ENCODE measurements at places on chromosomes 2 and 18. TPM values are rescaled to one million over a fixed set of nuclear protein-coding genes. Genes with fewer than 3 reads are reported as not detected.
A peak's percentile ranks its signal among the peaks of the same experiment; 100 is the strongest.

DNA sequence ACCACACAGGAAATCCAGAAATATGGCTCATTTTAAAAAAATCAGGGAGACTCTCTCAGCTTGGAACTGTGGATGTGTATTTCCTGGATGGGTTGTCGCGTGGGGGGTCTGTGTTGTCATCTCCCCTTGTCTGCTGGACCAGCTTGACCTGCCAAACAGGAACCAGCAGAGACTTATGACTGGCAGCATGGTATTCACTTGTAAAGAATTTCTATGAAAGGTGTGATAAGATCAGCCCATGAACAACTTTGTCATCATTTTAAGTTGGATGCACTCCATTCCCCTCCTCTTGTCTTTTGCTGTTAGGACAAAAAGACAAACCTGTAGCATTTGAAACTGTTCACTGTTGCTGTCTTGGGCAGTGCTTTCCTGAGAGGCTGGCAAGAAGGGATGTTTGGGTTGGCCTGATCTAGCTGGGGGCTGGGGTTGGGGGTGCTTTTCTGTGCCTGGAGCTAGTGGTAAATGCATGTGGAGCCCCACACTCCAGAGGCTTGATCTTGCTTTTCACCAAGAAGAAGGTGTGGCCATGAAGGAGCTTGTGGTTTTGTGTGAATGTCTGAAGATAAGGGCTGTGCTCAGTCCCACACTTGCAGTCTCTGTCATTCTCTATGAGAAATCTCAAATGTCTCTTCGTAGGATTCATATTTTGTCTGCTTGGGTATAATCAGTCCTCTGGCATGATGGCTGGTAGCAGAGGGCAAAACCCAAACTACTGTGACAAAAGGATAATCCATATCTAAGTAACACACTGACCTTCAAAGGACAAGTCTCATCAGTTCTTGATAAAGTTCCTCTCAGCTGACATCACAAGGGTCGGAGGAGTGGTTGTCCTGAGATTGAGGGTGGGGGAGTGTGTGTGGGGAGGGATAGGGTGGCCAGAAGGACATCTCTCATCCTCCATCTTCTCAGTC lies 39.0 kb downstream of the RALB start:
- peak; percentile 49 for DNase-seq

DNA sequence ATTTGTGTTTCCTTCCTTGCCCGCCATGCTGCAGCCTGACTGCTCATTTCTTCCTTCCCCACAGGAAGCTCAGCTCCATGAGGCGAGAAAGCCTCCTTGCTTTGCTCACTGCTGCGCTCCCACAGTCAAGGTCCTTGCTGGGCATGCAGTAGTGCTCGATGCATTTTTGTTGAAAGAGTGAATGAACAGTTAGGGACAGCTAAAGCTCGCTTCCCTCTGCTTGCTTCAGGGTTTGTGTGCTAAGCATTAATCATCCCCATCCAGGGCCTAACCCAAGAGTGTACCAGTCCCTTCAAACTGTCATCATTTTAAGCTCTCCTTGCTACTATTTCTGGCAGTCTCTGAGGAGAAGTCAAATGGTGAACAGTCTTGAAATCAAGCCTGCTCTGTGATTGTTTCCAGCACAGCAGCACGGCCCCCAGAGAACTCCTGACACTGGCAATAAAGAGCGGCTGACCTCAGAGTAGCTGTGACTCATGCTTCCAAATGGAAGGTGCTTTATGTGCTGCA lies 171.7 kb upstream of the SOX11 start:
- no peak for DNase-seq

DNA sequence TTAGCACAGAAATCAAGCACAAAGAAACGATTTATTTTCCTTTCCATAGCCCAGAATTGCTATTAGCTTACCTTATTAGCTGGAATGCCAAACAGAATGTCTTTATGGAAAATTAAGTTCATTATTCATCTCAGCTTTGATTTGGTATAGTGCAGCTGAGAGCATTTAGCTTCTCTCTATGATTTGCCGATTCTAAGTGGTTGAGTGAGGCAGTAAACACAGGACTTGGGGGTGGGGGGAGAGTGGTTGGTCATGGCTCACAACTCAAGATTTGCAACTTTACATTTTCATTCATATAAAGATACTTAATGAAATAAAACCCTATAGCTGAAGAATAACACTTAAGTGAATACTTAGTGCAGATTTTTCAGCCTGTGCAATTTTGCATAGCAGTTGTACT lies 395.2 kb downstream of the TGIF1 start:
- DNase-seq: no peak

TCF7L1 gene
- 3.5 TPM for total RNA-seq

DNA sequence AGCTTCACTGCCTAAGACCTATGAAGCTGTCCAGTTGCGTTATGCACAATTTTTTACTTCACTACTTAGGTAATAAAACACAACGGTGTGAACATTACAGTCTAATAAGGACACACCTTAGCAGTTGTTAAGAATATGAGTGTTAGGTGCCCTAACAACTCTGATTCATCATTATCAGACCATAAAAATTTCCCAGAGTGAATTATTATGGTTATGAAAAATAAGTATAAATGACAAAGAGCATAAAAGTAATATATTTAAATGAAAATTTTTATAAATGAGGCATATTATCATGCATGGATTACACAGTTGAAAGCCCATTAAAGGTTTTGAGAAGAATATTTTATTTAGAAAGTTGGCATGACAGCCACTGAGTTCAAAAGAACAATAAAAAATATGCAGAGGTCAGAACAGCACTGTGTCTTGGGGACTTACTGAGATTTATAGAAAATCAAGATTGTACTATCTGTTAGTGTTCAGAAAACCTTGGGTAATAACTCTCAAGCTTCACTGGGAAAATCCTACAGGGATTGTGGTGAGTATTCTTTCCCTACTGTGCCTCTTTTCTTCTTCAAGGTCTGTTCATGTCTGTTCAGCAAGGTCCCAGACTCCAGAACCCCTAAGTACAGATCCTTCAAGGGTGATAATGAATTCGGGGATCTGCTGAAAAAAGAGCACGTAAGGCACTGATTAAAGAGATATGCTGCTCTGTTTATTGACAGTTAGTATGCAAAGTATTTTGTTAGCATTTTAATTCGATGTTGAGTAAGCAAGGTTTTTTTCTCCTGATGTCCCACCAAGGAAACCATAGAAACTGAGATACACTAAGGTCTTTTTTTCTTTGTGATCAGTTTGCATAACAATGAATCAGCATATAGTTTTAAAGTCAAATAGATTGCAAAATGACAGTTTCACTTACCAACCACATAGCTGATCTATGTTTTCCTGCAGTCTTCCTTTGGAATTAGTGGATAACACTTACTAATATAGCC lies 250.0 kb downstream of the DSEL start:
- DNase-seq: peak; percentile 47

- DNase-seq: no peak
Measured at GRCh38 chr18:12254136-12254819, at the start of gene CIDEA. Gene CIDEA, plus strand, starts transcription at chr18:12254361. Its CDS starts 23 bp downstream, at chr18:12254384.

TMEM247 gene
- total RNA-seq: not detected

CD207 gene
- total RNA-seq: not detected

GRCh38 chr2:100052650-100053049 lies 89.7 kb downstream of the AFF3 start:
- DNase-seq: no peak

CDH19 gene
- total RNA-seq: not detected

SEMA4C gene
- total RNA-seq: 20.4 TPM

CFC1 gene
- not detected for total RNA-seq

GRCh38 chr18:62186499-62186773 lies 420 bp downstream of the PIGN start:
- no peak for DNase-seq

NEU4 gene
- total RNA-seq: not detected

MFF gene
- 82.3 TPM for total RNA-seq

GRCh38 chr2:6080932-6081753 lies 389.0 kb downstream of the SOX11 start:
- DNase-seq: no peak
